ENCODE measurements at places on chromosomes 5 and 9.

GRCh38 chr5:22076586-22076985 is 776.6 kb downstream of the CDH12 start:
- DNase-seq: no peak

DNA sequence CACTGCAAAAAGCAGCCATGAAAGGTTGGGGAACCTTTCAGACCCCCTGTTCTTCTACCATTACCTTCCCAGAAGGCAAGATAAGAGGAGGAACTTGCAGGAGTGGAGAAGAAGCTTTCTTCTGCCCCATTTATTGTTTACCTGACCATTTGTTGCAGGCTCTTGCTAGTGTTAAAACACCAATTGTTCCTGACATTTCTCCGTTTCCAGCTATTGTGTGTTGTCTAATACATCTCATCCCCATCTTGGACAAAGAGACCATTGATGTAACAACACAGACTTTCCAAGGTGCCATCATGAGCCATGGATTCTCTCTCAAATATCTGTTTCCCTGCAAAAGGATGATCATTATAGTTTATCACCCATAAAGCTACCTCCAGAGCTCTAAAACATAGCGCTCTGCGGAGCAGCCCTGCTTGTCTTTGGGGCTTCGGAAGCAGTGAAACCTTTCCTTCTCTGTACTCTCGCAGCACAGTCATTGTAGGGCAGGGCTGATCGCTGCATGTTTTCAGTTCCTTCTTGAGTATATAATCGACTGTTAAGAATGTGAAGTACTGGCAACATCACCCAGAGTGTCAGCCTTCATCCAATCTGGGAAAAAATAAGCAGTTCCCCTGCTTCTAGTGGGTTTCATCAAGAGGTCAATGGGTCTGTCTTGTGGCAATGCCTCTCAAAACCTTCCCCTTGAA is 680.0 kb downstream of the SEMA5A start:
- DNase-seq: no peak

DNA sequence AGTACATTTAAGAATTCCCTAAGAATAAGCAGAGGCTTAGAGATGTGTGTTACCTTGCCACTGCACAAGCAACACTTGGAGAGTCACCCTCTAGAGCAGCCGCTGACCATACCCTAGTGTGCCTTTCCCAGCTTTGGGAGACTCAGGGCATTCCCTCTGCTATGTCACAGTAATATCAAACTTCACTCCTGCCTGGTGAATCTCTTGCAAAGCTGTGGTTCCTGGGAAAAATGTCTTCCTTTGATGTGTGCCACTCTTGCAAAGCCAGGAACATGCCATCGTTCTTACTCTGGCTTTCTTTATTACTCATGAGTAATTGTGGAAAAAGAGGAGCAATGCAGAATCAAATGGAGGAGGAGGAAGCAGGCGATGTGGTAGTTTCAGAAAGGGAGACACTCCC is 173.2 kb downstream of the CCDC192 start:
- no peak for DNase-seq

- no peak for DNase-seq
Observed at GRCh38 chr5:109650493-109650892, 39.2 kb upstream of the MAN2A1 start.

GRCh38 chr5:28703651-28704260 is 1665.4 kb upstream of the CDH9 start:
- no peak for DNase-seq
